Urinary bladder (tissue), 4 donors: ENCODE measurements at places on chromosomes 7 and 10. TPM values are rescaled to one million over a fixed set of nuclear protein-coding genes. Genes with fewer than 3 reads are reported as not detected.

Gene HOXA3
- 9.0 TPM for total RNA-seq

DNA sequence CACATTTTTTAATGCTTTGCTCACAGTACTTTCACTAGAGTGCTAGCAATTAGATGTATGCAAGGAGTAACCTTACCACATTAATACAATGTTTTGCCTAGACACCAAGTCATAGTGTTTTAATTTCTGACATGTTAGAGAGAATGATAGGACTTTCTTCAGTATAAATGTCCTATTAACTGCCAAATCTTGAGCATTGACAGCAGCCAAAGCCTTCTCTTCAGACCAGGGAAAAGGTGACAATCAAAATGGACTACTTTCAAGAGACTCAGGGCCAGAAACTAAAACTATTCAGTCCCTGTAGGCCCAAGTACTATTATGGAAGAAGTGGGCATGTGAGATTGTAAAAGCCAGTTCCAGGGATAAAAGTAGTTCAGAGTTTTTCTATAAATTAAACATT is 201.4 kb upstream of the PCDH15 start:
- no peak for DNase-seq

Gene CCDC146
- total RNA-seq = 25.7 TPM

DNA sequence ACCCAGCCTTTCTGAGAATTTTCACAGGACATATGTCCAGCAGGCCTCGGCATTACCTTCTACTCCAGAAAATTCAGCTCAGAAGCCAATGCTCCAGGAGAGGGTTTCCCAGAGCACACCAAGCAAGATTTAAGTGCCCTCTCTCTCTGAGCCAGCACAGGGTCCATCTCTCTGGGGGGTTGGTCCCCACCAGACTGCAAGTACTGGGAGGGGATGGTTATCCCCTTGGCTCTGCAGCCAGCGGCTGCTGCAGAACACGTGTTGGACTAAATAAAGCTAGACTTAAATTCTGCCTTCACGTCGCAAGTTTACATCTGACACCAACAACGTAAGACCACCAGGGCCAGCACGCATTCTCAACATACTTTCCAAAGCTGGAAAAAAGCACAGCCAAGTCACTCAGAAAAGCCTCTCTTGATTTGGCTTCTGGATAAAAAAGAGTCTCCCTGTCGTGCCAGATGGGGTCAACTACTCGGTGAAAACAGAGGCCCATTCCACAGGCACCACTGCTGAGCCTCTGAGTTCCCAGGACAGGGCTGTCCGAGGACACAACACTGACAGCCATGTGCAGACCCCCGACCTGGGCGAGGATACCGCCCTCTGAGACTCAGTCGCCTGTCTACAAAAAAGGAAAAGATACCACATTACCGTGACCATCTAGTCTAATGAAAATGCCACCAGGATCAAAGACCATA is 77.3 kb downstream of the CTBP2 start:
- no peak for DNase-seq

DNA sequence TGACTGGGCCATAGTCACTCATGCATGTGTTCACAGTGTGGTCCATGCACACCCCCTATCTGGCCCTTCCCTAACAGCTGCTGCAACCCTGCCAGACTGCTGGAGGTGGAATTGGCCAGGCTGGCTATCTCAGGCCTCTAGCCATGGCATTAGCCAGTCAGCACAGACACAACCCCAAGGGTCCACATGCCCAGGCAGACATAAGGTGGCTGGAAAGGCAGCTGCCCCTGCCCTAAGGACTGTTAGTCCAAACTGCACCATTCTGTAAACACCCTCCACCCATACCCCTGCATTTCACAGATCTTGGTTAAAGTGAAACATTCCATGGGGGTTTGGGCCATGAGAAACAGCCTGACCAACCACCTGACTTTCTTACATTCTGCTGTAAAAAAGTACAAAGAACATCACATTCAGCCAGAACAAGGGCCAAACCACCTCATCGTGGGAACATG is 137.4 kb upstream of the KCNMA1 start:
- no peak for DNase-seq

DNA sequence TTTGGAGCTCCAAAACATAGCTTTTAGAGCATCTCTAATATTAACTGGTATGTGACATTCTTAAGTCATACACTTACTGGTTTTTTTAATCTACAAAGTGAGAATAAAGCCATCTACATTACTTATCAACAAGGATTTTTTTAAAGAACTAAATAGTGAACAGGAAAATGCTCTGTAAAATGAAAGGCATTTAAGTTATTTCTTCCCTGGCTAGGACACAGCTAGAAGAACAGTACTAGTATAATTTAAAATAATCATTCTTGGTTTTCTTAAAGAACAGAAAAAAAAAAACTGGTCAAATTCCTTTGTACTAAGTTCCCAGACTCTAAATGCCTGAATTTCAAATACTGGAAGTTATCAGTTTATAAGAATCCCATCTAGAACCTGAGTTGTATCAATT is 139.5 kb downstream of the SRPK2 start:
- DNase-seq = no peak

Gene BHLHA15
- total RNA-seq = not detected

DNA sequence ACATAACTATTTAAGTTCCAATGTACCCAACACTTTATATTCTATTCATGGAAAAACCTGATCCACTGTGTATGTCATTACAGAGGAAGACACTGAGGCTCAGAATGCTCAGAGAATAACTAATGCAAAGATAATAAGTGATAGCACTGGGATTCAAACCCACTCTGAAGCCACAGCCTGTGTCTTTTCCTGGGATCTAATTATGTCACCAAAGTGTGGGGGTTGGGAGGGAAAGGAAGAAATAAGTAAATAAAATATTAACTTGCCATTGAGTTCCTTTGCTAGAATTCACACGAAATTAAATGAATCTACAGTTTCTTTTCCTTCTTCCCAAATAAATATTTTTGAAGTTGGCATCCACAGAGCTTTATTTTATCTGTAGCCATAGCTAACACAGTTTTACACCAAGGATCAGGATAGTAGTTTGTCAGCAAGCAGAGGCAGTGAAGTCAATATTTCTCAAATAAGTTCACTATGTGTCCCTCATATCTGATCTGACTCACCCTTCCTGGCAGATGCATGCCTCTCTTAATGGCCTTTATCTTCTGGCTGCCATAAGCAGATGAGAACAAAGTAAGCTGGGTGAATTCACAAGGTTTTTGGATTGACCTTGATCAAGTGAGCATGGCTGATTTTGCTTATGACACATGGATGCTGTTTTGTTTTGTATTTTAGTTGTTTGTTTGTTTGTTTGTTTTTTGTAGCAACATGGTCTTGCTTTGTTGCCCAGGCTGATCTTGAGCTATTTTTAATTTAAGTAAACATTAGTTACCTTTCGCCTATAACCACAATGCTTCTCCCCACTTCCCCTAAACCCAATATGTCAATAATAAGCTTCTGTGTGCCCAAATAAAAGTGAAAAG is 6.3 kb downstream of the RAPGEF5 start:
- DNase-seq = no peak

DNA sequence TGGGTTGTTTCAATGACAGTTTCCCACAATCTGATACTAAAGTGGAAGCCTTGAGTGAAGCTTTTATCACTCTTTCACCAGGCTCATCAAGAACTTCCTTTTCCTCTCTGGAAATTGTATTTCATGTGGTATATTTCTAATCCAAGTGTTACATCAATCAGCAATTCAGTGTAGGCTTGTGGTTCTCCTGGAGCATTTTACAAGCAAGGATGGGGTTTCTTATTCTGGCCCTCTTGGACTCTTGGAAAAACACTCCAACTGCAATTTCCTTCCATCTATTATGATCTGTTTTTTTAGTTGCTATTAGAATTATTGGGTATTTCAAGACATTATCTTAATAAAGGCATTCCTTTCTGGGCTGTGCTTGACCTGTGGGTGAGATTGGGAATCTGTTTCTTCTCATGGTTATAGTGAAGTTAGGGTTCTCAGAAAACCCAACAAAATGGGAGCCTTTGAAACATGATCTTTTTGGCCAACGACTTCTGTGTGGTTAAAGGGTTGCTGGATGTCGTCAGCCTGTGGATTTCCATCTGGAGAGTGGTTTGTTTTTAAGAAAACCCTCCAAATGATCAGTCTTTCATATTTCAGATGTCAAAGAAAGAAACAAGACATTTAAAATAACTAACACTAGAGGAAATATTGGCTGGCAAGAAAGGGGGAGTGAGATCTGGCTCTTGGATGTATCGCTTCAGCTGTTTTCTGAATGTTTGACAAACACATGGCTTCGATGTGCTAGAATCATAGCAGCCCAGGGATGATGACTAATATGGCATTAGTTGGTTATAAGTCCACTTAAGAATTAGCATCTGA is 540.2 kb downstream of the LRMDA start:
- no peak for DNase-seq

Gene SYT15B
- total RNA-seq = 1.8 TPM

- no peak for DNase-seq
Observed at GRCh38 chr7:82904871-82905270, 257.8 kb downstream of the PCLO start.

DNA sequence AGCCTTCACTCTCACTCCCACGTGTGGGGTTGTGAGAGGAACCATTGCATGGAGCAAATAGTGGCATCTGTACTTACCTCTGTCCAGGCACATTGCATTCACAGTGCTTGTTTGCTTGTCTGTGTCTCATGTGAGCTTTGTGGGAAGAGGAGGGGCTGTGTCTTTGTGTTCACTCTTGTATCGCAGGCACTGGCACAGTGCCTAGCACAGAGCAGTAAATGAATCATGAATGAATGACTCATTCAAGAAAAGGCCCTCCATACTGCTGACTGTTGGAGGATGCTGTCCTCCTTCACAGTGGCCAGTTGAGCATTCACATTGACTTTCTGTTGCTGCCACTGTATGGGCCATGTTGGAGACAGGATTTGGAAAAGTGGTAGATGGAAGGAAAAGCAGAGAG is 125.3 kb downstream of the SORCS3 start:
- DNase-seq = no peak

DNA sequence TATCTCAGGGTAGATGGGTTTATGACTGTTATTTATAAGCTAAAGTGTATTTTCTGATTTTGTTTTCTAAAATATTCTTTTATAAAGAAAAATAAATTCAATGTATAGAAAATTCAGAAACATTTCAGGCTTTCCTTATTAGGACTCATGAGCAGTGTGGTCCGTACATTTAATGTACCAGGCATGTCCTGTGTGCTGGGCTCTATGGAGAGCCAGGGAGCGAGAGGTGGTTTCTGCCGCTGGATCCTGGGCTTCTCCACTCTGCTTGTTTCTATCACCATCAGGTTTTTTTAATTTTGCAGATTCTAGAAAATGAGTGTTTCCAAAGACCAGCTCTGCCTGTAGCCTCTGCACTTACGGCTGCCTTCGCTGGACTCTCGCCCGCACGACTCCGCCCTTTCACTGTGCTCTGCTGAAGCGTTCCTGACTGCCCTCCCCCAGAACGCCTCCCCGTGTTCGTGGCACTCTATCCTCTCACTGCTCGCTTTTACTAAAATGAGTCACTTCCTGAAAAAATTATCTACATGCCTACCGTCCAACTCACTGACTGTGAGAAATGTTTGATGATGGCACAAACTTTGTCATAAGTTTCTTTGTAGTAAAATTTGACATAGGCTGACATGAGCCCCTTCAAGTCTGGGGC is 188.5 kb downstream of the ZMYND11 start:
- no peak for DNase-seq

Gene CYP2C19
- total RNA-seq = not detected

GRCh38 chr10:18230794-18231193 is 90.6 kb downstream of the CACNB2 start:
- DNase-seq = no peak

DNA sequence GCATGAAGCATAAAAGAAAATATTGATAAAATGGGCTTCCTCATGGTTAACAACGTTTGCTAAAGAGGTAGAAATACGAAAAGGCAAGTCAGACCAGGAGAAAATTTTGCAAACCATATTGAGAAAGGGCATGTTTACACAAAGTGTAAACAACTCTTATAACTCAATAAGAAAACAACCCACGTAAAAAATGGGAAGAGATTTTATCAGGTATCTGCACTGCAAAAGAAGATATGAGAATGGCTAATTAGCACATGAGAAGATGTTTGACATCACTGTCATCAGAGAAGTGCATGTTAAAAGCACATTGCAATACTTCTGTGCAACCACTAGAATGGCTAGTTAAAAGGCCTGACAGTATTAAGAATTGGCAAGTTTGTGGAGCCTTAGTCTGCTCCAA is 99.5 kb downstream of the VPS50 start:
- no peak for DNase-seq

Gene GNGT1
- 0.95 TPM for total RNA-seq

DNA sequence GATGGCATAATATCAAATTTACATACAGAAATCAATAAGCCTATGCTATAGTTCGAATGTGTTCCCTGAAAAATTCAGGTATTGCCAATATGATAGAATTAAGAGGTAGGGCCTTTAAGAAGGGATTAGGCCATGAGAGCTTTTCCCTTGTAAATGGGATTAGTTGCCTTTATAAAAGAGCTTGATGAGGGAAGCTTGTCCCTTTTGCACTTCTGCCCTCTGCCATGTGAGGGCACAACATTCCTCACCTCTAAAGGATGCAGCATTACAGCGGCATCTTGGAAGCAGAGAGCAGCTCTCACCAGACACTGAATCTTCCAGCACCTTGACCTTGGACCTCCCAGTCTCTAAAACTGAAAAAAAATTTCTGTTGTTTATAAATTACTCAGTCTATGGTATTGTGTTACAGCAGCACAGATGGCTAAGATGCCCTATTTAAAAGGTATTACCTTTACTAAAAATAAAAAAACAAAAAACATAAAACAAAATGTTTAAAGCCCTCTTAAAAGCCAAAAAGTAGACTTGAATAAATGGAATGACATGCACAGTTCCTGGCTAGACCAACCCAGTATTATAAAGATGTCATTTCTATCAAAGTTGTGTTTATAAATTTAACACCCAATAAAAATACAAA is 909.6 kb downstream of the REEP3 start:
- DNase-seq = no peak

DNA sequence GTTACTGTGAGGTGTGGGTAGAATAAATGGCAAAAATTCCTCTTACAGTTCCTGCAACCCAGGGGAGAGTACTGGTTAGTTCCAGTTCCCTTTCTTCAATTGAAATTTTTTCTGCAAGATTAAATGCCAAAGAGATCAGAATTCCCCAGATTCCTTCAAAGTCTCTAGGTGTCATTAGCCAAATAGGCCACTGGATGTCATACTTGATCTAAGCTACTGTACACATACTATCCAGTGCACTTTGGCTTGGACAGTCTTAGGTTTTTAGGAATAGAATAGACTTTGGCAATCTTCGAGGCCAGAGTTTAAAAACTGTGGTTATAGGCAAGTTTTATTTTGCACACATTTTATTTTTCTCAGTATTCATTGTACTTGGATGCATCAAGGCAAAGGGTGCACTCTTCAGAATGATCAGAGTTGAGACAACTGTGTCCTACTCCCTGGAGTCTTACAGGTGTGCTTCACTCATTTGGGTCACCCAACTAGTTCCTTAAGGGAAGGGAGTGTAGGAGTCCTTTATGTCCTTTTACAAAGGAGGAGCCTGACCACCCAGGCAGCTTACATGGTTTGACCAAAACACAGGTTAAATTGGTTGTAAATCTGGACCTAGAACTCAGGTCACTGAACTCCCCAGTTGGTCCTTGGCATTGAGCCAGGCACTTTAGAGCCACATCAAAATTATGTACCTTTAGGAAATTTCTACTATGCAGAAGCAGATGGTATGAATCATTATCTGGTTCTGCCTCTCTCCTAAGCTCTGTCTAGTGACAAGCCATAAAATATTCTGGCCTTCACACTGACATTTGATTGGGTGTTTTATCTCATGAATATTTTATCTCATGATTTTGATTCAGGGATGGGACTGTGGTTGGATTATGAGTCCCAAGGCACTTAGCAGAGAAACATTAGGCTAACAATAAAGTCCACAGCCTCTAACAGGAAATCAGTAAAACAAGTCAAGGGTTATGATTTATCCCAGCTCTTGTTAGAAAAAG is 49.5 kb downstream of the ASAH2B start:
- no peak for DNase-seq

- DNase-seq = no peak
Observed at GRCh38 chr7:18666107-18666728, 170.7 kb downstream of the HDAC9 start.
